ENCODE measurements at places on chromosomes 1 and 21.

DNA sequence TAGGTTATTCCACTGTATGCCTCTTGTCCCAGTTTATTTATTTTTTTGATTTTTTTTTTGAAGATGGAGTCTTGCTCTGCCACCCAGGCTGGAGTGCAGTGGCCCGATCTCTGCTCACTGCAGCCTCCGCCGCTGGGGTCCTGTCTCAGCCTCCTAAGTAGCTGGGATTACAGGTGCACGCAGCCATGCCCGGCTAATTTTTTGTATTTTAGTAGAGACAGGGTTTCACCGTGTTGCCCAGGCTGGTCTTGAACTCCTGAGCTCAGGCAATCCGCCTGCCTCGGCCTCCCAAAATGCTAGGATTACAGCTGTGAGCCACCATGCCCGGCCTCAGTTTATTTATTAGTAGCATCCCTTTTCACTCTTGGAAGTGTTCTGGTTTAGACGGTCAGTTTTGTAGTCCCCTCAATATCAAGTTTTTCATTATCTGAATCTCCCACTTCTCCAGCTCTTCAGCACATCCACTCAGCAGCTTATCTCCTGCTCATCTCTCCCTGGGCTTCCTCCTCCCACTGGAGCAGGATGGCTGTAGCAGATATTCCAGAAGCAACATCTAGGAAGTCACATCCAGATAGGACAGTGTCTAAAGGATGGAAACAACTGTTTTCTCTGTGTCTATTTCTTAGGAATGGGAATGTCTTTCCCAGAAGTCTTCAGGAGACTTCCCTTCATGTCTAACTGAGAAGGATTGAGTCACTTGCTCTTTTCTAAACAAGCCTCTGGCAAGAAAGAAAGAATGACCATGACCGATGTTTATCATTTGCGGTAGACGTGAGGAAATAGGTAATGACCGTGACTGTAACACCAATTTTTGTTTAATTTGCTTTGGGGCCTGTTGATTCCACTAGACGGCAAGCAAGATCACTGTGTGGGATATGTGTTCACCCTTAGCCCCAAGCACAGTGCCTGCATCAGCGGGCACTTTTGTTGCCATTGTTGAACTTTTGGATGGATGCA lies 14.4 kb downstream of the CCDC190 start:
- no peak for DNase-seq

- DNase-seq = no peak
Measured at GRCh38 chr1:69976896-69977295, 228.5 kb downstream of the LRRC40 start.

- DNase-seq = no peak
Measured at GRCh38 chr21:44694776-44695175, 2.2 kb upstream of the KRTAP10-12 start.

DNA sequence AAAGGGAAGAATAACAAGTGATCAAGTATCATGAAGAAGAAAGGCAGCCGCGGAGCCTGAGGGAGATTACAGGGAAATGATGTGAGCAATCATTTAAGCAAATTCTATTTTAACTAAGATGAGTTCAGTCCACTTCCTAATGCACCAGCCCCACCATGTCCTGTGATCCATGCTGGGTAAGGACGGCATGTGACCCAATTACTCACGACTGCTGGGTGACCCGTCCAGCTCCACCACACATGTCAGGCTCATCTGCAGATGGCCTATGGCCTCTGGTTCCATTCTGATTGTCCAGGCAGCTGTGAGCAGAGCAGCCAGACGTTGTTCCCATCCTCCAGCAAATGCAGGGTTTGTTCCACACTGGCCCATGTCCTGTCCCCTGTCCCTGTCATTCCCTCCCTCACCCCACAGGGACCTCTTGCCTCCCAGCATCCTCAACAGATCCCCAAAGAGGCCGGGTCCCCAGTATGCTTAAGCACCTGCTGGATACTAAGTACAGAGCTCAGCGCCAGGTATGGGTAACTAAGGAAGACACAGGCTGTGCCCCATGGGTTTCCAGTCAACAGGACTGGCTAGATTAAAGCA lies 87.9 kb downstream of the MATN1 start:
- DNase-seq = no peak

- DNase-seq = no peak
Measured at GRCh38 chr1:198681252-198681651, 42.4 kb downstream of the PTPRC start.

- no peak for DNase-seq
Measured at GRCh38 chr1:75341537-75341936, 207.3 kb downstream of the LHX8 start.

GRCh38 chr1:113850127-113850796 lies 21.2 kb downstream of the PTPN22 start:
- no peak for DNase-seq

- DNase-seq = no peak
Measured at GRCh38 chr1:19442154-19443096, 42.9 kb downstream of the CAPZB start.

GRCh38 chr1:244302876-244303609 lies 148.7 kb downstream of the ADSS2 start:
- no peak for DNase-seq

- no peak for DNase-seq
Measured at GRCh38 chr1:159067699-159068621, 8.6 kb downstream of the AIM2 start.

DNA sequence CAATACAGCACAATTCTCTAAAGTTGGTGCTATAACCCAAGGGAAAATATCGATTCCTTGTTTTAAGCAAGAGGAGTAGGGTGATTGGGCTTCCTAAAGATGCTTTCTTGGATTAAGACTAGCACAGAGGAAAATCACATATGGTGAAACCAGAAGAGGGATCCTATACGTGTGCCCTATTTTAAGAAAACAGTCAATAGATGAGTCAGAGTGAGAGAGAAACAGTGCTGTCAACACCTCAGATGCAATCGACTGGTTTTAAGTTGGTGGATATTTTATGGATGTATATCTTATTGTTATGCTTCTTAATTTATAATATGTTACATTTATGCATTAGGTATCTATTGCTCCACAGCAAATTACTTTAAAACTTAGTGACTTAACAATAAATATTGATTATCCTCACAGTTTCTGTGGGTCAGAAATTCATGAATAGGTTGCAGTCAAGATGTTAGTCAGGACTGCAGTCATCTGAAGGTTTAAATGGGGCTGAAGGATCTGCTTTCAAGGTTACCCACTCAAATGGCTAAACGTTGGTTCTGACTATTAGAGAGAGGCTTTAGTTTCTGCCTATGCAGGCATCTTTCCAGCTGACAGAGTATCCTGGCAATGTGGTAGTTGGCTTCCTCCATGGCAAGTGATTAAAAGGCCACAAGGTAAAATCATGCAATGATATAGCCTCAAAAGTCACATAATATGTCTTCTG lies 61.6 kb upstream of the DEPDC1 start:
- no peak for DNase-seq

- no peak for DNase-seq
Measured at GRCh38 chr1:45545019-45545493, 5.6 kb upstream of the AKR1A1 start.

DNA sequence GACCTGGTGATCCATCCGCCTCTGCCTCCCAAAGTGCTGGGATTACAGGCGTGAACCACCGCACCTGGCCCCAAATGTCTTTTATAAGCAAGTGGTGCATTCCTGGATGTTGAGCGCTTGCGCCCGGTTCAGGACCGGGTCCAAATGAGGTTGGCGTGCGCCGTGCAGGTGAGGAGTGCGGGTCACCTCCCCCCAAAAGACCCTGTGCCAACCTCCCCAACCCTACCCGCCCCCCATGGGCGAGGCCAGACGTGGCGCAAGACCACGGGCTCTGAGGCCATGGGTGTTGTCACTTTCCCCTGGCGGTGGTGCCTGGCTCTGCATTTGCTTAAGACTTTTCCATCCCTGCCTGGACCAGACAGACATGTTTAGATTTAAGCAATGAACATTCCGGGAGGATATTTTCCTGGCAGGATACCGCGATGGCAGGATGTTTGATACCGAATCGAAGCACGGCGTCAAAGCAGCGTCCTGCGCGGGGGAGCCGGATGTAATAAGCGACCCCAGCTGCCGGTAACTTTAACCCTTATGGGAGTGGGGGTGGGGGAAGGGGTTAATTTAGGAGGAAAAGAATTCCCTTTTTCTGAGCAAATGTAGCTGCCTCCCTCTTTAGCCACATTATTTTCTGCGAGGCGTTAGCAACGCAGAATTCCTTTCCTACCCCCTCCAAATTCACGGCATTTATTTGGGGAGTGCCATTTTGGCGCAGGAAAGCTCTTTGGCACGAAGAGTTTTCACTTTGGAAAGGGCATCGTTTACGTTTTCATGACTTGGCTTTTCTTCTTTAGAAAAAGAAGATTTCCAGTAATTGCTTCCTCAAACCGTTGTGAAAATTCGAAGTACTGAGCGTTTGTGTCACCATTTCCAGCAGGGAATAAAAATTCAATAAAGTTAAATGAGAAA lies 27.8 kb upstream of the RNF187 start:
- DNase-seq = peak; percentile 85

- no peak for DNase-seq
Measured at GRCh38 chr1:11286735-11287410, 13.9 kb downstream of the UBIAD1 start.

DNA sequence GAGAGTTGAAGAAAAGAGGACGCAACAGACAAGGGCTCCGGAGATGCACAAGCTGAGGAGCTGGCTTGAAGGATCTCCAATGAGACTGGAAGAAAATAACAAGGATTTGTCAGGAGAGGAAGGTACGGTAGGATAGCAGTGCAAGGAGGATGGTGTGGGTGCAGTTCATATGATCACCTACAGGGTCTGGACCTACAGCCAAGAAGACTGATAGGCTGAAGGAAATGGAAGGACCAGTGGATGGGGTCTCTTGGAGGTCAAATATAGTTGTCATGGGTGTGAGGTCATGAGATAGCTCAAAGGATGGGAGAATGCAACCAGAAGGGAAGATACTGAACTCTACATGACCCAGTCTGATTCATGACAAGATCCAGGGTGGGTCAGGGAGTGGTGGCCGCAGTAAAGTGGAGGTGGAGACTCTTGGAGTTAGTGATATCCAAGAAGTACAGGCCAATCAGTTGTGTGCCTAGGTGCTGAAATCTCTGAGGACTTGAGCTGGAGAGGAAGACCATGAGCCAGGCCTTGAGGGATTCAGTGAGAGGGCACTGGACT lies 15.3 kb upstream of the KANK4 start:
- no peak for DNase-seq

- no peak for DNase-seq
Measured at GRCh38 chr1:202698276-202698675, 12.0 kb downstream of the SYT2 start.

DNA sequence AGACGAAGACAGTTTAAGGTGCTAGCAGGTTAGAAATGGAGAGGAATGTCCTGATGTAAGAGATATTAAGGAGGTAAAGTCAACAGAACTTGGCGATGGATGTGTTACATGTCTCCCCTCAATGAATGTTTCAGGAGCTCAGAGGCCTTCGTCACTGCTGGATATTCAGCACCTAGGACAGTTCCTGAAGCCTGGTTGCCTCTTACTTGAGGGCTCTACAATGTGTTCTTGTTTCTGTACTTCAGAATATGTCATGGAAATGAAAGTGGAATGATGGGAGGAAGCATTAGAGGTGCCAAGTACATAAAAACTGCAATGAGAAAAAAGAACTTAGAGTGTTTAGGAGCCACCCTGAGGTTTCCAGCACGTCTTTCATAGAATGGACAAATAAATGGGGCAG lies 17.7 kb downstream of the TNR start:
- peak; percentile 56 for DNase-seq

DNA sequence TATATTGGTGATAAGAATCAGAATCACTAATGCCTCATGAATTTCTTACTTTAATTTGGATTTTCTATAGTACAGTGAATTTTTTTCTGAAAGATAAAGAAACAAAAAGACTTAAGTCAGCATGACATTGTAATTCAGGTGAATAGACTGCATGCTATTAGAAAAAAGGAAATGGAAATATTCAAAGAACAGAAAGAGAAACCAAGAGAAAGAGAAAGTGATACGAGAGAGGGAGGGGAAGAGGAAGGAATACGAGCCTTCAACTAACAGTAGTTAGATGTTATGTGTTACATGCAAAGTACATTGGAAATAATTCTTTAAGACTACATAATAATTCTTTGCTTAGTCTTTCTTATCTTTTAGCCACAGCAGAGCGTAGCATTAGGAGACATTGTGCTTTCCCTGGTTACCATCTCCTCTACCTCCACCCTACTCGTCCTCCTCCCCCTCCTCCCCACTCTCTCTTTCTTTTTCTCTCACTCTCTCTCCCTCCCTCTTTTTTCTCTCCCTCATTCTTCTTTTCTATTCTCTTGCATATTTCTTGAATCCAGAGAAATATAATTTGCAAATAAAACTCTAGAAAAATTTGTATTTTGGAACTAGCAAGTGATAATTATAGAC lies 46.4 kb upstream of the ADGRL4 start:
- no peak for DNase-seq

DNA sequence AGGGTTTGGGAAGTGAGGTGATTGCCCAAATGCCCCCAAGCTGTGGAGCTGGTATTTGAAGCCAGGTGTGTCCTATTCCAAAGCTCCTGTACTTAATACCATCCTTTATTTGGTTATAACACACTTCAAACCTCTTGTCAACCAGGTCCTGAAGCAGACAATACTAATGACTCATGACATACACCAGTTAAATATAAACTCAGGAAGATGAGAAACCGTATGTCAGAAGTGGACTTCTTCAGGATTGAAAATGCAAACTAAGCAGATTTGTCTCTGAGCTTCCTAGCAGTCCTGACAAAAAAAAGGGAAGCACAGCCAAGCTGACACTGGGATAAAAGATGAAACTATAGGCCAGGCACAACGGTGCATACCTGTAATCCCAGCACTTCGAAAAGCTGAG lies 70.6 kb downstream of the ALPL start:
- no peak for DNase-seq

- no peak for DNase-seq
Measured at GRCh38 chr1:55578646-55579045, 363.5 kb upstream of the USP24 start.

- DNase-seq = no peak
Measured at GRCh38 chr1:170938281-170938680, 2.9 kb downstream of the MROH9 start.

DNA sequence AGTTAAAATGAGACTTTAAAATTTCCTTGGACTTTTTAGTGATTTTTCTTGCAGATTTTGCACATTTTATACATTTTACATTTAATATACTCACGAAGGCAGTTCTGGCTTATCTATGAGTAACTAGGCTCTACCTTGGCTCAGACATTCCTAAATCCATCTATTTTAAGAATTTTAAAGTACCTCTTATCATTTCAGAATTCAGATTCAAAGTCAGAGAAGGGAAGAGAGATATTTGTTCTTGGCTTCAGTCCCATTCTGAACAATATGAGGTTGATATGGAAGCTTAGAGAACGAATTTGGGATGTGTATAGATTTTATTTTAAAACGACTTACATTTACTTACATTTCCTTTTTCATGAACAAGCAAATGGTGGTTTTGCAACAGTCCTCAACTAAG lies 230.2 kb downstream of the LMO4 start:
- no peak for DNase-seq

- DNase-seq = peak; percentile 74
Measured at GRCh38 chr1:205344066-205344928, 12.4 kb downstream of the KLHDC8A start.

GRCh38 chr1:234561319-234561718 lies 48.7 kb downstream of the IRF2BP2 start:
- DNase-seq = peak; percentile 26
